Activated CD4-positive, alpha-beta T cell treated with anti-CD3 and anti-CD28 coated beads, Interleukin-2, amount 10 ng/mL, durations not matched to agents 7 days and 5 days (primary cell): ENCODE measurements at places on chromosomes 7 and 10. TPM values are rescaled to one million over a fixed set of nuclear protein-coding genes. Genes with fewer than 3 reads are reported as not detected.

GLI3 gene
- not detected for total RNA-seq

NPC1L1 gene
- not detected for total RNA-seq

DNA sequence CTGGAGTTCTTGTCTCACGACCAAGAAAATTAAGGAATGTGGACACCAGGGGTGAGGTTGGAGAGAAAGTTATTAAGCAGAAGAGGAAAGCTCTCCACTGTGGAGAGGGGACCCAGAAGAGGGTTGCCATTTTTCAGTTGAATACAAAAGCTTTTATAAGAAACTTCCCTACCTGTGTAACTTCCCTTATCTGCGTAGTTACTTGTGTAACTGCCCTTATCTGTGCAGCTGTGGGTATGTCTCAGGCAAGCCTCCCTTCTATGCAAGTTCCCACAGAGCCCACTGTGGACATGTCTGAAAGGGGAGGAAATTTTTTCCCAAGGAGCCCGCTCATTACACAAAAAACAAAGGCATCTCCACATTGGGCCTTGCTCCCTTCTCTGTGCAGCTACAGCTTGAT, 94.9 kb downstream of the SVOPL start:
- no peaks in the 10 kb centered on the region for H3K27me3 ChIP-seq
- DNase-seq: no peak
- H3K36me3 ChIP-seq: no peaks in the 10 kb centered on the region
- H3K27ac ChIP-seq: no peak overlapping the region
- no peak overlapping the region for H3K4me3 ChIP-seq
- peaks cover 11% of the 10 kb centered on the region for H3K4me1 ChIP-seq

ZC3HAV1L gene
- total RNA-seq: 16.5 TPM

DNA sequence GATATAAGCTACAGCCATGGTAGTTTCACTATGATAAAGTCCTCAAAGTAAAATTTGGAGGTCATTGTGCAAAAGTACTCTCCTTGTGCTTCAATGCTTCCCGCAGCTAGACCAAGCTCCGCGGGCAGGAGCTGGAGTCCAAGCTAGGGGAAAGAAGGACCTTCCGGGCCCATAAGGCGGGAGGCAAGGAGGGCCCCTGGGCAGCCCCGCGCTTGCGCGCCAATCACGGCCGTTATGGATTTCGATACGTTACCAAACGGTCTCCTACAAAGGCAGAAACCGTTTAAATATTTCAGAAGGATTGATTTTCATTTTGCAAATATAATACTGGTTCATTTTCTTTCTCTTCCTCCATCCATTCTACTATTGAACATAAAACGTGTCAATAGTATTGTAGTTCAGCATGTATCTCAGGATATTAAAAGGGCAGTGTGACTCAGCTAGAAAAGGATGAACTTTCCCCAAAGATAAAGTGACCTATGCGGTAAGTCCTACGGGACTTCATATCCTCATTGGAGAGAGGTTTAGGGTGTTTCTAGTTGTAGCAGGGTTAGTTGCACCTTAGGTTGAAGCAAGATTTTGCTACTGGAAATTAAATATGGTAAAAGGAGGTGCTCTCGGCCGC, 128.0 kb downstream of the KIF20B start:
- H3K27me3 ChIP-seq: peaks cover 7% of the 10 kb centered on the region
- no peaks in the 10 kb centered on the region for H3K4me1 ChIP-seq
- no peaks in the 10 kb centered on the region for H3K36me3 ChIP-seq
- no peak for DNase-seq
- H3K4me3 ChIP-seq: no peak overlapping the region

- peaks cover 2% of the 10 kb centered on the region for H3K27me3 ChIP-seq
- H3K4me1 ChIP-seq: no peaks in the 10 kb centered on the region
- no peak for DNase-seq
Measured at GRCh38 chr7:70017357-70017756, 419.1 kb downstream of the AUTS2 start.

- no peaks in the 10 kb centered on the region for H3K4me1 ChIP-seq
- H3K4me3 ChIP-seq: no peak overlapping the region
- H3K27me3 ChIP-seq: peaks cover 11% of the 10 kb centered on the region
- no peak overlapping the region for H3K27ac ChIP-seq
Measured at GRCh38 chr10:123798856-123799255, 92.8 kb downstream of the CPXM2 start.

DNA sequence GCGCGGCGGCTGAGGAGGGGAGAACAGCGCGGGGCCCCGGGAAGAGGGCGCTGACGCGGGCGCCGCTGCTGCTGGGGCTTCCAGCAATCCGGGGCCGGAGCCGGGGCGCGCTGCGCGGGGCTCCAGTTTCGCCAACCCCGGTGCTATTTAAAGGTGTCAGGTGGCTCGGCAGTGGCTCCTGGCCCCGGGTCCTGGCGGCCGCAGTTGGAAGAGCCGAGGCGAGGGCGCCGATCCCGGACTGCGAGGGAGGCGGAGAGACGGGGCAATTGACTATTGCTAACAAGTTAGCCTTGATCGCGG, 347 bp downstream of the LBX1 start:
- no peak overlapping the region for H3K4me3 ChIP-seq
- H3K36me3 ChIP-seq: peaks cover 7% of the 10 kb centered on the region
- no peak overlapping the region for H3K27ac ChIP-seq

DHTKD1 gene
- total RNA-seq: 19.8 TPM

- no peak for DNase-seq
- H3K36me3 ChIP-seq: no peaks in the 10 kb centered on the region
- H3K27ac ChIP-seq: no peak overlapping the region
- no peaks in the 10 kb centered on the region for H3K27me3 ChIP-seq
Measured at GRCh38 chr7:84841809-84842208, 345.0 kb downstream of the SEMA3D start.

ARHGAP22 gene
- total RNA-seq: not detected

- H3K4me1 ChIP-seq: peaks cover 2% of the 10 kb centered on the region
- no peak overlapping the region for H3K27ac ChIP-seq
- no peaks in the 10 kb centered on the region for H3K36me3 ChIP-seq
- DNase-seq: no peak
Measured at GRCh38 chr7:158476331-158476932, 111.2 kb downstream of the PTPRN2 start.

DNA sequence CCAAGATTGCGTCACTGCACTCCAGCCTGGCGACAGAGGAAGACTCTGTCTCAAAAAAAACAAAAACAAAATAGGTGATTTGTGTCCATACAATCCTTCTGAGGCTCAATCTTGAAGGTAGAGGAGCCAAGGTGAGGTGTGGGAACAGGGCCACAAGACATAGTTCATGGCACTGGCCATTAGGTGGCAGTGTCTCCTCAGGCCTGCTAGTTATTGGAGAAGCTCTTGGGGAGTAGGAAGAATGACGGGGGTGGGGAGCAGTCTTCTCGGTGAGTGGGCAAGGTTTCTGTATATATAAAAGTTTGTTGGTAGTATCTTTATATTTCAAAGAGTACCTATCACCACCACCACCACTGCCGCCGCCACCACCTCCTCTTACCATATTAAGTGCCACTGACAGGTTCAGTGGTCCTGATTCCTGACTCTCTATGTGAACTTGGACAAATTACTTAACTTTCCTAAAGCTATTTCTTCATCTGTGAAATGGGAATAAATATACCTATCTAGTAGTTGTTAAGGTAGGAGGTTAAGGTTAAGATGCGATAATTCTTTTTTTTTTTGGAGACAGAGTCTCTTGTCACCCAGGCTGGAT, 24.0 kb downstream of the CCSER2 start:
- peak; percentile 75 for DNase-seq
- H3K4me1 ChIP-seq: peaks cover 69% of the 10 kb centered on the region
- H3K36me3 ChIP-seq: peaks cover 21% of the 10 kb centered on the region
- H3K27me3 ChIP-seq: no peaks in the 10 kb centered on the region
- H3K27ac ChIP-seq: no peak overlapping the region

NUTM2D gene
- 1.5 TPM for total RNA-seq

DNA sequence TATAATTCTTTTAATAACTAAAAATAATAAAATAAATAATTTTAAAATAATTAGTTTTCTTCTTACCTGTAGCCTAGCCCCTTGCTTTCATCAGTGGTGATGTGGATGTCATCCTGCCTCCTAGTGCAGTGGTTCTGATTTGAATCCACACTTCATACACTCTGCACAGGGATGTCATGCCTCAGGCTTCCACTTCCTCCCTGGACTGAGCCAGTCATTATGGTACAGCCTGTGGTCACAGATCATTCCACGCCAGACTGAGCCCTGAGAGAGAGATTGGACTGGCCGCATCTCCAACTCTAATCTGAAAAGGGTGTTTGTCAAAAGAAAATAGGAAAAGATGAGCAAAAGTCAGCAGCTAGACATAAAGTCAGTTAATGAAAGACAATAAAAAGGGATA, 436.2 kb upstream of the IGFBP3 start:
- no peaks in the 10 kb centered on the region for H3K4me1 ChIP-seq
- DNase-seq: no peak
- H3K27me3 ChIP-seq: no peaks in the 10 kb centered on the region
- H3K27ac ChIP-seq: no peak overlapping the region

DNA sequence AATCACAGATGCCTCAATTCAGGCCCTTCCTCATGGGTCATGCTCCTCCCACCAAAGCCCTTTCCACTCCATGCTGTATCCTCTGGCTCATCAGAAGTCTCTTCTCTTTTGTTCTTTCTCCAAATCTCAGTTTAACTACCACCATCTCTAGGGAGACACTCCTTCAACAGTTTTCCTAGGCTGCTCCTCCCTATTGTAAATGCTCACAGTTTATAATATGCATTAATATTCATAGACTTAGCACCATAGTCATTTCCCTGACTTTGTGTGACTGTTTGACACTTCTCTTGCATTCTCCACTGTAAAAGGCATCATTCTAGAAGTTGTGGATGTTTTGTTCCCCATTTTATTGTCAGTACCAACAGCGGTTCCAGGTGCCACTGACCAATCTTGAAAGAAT, 226.5 kb upstream of the PRSS1 start:
- no peaks in the 10 kb centered on the region for H3K27me3 ChIP-seq
- no peak overlapping the region for H3K4me3 ChIP-seq
- no peaks in the 10 kb centered on the region for H3K36me3 ChIP-seq
- DNase-seq: no peak
- H3K4me1 ChIP-seq: peaks cover 17% of the 10 kb centered on the region

EVX1 gene
- total RNA-seq: not detected

DNA sequence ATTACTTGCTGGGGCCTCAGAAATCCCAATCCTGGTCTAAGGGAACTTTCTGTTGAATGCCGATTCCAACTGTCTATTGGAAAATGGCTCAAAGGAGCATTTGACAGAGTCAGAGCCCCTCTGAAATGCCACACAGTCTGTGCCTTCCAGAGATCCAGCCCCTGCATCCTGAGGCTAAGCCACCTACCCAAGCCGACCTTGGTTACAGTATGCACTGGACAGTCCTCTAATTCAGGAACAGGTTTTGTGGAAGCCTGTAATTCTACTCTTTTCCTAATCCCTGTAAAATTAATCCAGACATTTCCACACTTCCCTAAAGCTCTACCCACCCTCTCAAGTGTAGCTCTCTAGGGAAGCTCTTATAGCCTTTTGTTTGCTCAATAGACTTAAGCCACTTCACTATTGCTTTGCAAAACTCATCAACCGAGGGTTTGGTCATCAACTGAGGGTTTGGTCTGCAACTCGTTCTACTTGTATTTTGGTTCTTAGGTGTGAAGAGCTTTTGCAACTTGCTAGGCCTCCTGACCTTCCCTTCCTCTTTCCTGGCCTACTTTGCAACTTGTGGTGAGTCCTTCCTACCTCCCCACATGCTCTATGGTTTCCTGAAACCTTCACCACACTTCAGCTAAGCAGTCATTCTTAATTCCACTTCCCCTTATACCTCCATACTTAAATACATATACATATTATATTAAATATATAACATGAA, 364.8 kb downstream of the SFMBT2 start:
- H3K27me3 ChIP-seq: peaks cover 2% of the 10 kb centered on the region
- H3K27ac ChIP-seq: peak overlapping the region; percentile 72
- no peak overlapping the region for H3K4me3 ChIP-seq
- H3K4me1 ChIP-seq: peaks cover 24% of the 10 kb centered on the region
- peak; percentile 17 for DNase-seq

- H3K4me1 ChIP-seq: no peaks in the 10 kb centered on the region
- DNase-seq: no peak
- H3K4me3 ChIP-seq: no peak overlapping the region
- H3K27ac ChIP-seq: no peak overlapping the region
Measured at GRCh38 chr10:86160890-86161585, 205.6 kb downstream of the GRID1 start.
